ENCODE measurements at places on chromosomes 5 and 9.

DNA sequence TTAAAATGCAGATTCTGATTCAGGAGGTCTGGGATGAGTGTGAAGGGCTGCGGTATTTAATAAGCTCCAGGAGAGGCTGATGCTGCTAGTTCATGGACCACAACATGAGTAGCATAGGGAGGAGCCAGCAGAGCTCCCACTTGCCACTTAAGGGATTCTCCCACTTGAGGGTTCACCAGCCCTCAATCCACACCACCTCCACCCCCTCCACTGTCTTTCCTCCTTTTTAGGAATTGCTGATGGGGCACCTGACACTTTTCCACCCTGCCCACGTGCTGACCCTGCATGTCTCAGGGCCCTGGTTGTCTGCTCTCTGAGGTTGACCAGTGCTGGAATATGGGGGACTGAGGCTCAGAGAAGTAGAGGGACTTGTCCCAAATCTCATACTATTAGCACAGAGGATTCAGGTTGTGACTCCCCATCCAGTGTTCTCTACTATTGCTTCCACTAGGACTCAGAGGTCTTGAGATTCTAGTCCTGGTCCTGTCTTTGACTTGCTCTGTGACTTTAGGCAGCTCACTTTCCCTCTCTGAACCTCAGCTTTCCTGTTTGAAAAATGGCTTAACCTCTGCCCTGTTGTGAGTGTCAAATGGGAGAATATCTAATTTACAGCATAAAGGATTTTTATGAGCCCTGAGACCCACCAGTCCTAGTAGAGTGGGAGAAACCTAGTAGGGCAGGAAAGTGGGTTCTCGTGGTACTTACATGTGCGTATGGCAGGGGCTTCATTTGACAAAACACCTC, 72.9 kb downstream of the PPARGC1B start:
- no peak for DNase-seq

- DNase-seq: no peak
Measured at GRCh38 chr9:101352892-101353463, 31.8 kb downstream of the BAAT start.

DNA sequence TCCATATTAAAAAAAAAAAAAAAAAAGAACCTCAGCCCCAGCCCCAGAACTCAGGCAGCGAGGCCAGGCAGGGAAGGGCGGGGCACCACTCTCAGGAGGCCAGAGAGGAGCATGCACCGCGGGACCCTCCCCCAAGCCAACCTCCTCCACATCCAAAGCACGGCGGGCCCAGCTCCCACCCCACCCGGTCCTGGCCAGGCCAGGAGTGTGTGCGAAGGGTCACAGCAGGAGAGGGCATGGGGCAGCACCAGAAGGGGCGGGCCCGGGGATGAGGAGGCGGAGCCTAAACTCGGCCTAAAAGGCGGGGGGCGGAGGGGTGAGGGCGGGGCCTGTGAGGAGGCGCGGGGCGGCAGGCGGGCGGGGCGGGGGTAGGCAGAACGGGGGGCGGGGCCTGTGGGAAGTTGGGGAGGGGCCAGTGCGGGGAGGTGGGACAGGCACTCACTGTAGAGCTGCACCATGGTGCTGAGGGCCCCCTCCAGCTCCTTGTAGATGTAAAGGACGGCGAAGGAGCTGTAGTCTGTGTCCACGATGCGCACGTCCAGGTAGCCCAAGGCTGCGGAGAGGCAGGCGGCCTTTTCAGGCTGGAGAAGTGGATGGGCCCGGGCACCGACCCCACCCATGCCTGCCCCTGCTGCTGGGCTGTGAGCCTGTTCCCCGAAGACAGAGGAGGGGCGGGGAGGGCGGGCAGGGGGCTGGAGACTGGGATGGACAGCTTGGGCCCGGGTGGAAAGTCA, 1.2 kb downstream of the LCN15 start:
- peak; percentile 96 for DNase-seq

DNA sequence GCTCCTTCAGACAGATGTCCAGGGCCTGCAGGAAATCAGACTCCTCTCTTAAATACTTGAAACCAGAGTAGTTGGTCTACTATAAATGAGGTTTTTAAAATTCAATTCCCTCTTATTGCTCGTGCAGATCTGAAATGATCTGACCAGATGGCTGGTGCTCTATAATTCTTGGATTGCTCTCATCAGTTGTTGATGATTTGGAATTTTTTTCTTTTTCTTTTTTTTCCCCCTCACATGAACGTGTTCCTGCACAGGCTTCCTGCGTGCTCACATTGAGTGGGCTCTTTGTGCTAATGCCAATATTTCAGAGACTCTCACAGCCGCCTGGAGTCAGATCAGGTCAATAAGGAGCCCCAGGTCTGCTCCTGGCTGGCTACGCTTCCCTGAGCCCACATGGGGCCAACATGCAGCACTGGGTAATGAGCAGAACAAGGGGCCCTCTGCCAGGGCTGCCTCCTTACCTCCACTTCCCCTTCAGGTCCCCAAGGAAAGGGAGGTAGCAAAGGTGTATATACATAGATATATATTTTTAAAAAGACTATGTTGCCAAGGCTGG, 82.0 kb downstream of the SIL1 start:
- DNase-seq: no peak

GRCh38 chr9:29456940-29457339, 1883.7 kb upstream of the C9orf72 start:
- DNase-seq: no peak

DNA sequence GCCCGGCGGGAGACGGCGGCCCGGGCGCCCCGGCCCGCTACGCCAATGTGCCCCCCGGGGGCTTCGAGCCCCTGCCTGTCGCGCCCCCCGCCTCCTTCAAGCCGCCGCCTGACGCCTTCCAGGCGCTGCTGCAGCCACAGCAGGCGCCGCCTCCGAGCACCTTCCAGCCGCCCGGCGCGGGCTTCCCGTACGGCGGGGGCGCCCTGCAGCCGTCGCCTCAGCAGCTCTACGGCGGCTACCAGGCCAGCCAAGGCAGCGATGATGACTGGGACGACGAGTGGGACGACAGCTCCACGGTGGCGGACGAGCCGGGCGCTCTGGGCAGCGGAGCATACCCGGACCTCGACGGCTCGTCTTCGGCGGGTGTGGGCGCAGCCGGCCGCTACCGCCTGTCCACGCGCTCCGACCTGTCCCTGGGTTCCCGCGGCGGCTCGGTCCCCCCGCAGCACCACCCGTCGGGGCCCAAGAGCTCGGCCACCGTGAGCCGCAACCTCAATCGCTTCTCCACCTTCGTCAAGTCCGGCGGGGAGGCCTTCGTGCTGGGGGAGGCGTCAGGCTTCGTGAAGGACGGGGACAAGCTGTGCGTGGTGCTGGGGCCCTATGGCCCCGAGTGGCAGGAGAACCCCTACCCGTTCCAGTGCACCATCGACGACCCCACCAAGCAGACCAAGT, 723 bp downstream of the SNX18 start:
- DNase-seq: peak; percentile 51

DNA sequence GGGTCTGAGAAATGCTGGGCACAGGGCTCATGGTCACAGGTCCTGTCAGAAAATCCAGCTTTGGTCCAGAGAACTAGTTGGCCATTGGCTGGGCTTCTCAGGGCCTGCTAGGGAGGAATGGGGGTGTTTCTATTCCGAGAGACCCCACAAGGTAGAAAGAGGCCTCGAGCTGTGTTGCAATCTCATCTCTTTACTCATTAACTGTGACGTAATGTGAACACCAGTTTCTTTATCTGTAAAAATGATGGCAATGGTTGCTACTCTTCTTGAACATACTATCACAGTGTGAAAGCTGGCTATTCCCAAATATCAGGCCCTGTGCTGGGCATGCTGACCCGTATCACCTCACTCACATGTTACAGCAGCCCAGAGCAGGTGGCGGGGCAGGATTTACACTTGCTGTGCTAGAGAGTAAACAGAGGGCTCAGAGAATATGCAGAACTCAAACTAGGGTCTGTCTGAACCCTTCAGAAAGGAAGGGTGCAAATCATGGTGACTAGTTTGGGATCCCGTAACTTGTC, 35.7 kb upstream of the SLC25A51 start:
- no peak for DNase-seq

GRCh38 chr9:129964901-129965734, 77.9 kb downstream of the FNBP1 start:
- DNase-seq: no peak

- DNase-seq: peak; percentile 29
Measured at GRCh38 chr9:123996731-123997421, 14.7 kb upstream of the LHX2 start.

DNA sequence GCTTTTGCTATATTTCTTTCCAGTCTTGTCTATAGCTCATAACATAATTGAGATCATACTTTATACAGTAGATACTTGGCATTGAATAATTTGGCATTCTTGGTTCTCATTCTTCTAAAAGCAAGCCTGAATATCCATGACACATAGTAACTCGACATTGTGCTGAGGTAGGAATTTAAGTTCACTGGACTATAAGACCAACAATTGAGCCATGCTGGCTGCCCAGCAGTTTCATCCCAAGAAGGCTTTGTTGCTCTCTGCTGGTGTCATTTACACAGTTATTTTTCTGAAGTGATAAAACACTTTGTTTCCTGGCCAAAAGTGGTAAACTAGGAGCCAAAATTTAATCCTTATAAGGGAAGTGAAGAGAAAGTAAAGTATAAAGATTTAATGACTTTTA, 192.0 kb downstream of the ADAMTSL1 start:
- no peak for DNase-seq

GRCh38 chr9:28518439-28518838, 945.2 kb upstream of the C9orf72 start:
- no peak for DNase-seq

DNA sequence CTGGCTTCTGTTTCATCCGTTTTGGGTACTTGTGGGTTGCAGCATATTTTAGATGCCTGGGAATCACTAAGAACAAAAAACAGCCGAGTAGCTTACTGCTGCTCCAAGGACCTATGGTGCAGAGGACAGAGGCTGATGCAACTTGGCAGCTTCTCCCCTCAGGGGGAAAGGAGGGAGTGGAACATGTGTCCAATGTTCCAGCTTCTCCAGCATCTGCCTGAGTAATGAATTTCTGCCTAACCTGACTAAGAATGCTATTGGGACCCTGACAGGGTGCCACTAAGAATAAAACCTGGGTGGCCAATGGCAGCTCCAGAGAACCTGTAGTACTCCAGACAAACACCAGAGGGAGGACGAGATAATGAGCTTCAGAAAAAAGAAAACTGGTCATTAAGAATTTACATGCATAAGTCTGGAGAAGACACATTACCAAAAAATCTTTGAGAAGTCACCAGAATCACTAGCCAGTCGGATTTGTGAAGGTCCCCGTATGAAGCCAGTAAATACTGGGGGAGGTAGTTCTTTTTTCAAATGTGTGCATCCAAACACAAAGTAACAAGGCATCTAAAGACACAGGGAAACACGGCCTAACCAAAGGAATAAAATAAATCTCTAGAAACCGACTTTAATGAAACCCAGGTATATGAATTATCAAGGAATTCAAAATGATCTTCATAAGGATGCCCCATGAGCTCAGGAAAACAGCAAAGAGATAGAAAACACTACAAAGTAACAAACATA, 293.5 kb downstream of the HINT1 start:
- DNase-seq: peak; percentile 27

- DNase-seq: no peak
Measured at GRCh38 chr9:135251996-135252760, 164.7 kb downstream of the OLFM1 start.

DNA sequence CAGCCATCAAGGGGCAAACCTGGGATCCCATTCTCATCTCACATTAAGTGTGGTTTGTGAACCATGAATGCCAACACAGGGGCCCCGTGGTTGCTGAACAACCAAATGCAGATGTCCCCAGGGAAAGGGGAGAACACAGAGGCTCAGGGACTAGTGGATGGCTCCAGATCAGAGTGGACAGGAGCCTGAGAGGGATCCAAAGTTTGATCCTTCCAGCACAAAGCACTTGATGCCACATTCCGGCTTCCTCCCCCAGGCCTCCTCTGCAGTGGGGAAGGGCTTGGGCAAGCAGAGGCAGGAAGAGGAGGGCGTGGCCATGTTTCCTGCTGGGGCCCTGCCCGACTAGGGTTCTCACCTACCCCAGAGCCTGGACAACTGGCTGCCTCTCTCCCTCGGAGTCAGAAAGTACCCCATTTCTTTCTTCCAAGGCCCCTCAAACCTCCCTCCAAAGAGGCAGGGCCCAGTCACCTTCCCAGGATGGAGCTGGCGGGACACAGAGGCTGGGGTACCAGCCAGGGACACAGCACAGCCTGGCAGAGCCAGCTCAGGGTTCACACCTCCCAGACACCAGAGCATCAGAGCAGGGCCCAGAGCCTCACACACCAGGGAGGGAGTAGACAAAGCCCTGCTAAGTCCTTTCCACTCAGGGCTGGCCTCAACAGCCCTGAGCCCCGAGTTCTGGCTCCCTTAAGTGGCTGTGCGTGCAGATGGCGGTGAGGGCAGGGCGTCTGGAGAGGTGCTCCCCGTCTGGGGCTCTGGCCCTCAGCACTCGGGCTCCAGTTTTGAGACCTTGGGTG, 4.3 kb upstream of the RNF44 start:
- peak; percentile 81 for DNase-seq

DNA sequence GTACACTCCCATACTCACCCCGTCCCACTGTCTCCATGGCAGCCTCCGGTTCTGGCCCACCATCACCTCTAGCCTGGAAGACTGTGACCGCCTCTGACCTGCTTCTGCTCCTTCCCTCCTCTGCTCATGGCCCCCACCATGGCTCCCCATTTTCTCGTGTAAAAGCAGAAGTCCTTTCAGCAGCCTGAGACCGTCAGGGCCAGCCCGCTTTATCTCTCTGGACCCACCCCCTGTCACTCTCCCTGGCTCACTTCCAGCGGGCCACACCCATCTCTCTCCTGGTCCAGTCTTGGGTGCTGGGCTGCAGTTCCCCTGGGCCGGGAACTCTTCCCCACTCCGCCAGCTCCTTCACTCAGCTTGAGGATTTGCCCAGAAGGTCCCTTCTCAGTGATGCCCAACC, 96.0 kb upstream of the RUFY1 start:
- no peak for DNase-seq

- no peak for DNase-seq
Measured at GRCh38 chr5:759111-759751, 25.3 kb downstream of the ZDHHC11B start.

DNA sequence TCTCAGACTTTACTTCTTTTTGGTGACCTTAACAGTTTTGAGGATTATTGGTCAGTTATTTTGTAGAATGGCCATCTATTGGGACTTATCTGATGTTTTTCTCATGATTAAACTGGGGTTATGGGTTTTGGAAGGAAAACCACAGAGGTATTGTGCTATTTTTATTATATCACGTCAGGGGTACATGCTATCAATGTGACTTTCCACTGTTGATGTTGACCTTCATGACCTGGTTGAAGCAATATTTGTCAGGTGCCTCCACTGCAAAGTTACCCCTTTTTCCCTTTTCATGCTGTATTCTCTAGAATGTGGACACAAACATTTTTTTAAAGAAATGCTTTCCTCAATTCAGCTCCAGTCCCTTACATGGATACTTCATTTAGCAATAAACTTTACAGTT, 152.8 kb upstream of the TSLP start:
- no peak for DNase-seq

GRCh38 chr9:10331157-10331556, 281.6 kb downstream of the PTPRD start:
- DNase-seq: no peak
